Brain (organoid and tissue), 16 donors: ENCODE measurements at places on chromosomes 12 and 14. TPM values are rescaled to one million over a fixed set of nuclear protein-coding genes. Genes with fewer than 3 reads are reported as not detected.

Gene C12orf43
- polyA plus RNA-seq: 13.1 TPM

Gene CACNA1C
- 1.6 TPM for polyA plus RNA-seq

Gene GPHN
- 14.5 TPM for polyA plus RNA-seq

Gene FOXN4
- polyA plus RNA-seq: 9.0 TPM

Gene CAPZA3
- polyA plus RNA-seq: not detected
